ENCODE measurements at places on chromosomes 11 and 22. TPM values are rescaled to one million over a fixed set of nuclear protein-coding genes. Genes with fewer than 3 reads are reported as not detected.

- DNase-seq: no peak
These were observed 11.3 kb downstream of the VPS37C start for GRCh38 chr11:61149624-61150615.

DNA sequence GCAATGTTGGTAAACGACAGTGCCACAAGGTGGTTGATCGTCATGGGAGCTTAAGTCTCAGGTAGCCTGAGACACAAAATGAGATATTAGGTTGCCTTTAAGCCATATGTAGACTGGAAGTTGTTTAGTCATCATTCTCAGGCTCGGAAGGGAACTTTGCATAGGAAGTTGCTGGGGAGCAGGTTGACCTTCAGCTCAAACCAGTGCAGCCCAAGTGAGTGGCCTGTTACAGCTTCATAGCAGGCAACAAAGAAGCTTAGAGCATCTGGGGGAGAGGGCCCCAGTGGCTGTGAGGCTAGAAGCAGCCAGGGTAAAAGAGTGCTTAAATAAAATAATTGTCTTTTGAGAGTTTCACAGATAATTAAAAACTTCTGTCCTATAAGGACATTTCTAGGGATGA lies 404.0 kb downstream of the GUCY1A2 start:
- no peak for DNase-seq

Gene PARVA
- 61.4 TPM for total RNA-seq

Gene EFEMP2
- 139 TPM for total RNA-seq

DNA sequence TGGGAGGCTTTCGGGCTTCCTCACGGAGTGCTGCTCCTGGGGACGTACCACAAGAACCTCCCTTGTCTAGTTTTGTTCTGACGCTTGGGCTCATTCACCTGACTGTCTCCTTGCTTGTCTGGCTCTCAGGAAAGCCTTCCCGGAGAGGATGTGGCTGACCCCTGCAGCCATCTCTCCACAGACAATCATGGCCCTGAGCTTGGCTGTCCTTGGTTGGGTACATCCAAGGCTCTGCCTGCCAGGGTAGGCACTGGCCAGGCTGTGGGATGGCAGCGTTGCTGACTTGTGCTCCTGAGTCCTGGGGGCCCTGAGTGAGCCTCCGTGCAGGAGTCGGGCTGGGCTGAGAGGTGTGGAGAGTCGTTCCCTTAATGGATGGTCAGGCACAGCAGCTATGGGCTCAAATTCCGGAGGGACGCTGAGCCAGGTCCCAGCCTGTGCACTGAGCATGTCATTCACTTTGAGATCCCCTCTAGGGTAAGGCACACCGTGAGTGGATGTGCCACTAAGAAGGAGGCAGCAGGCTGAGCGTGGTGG lies 32.8 kb downstream of the BCR start:
- DNase-seq: no peak

Gene SUSD2
- 7.2 TPM for total RNA-seq

Gene MAPK8IP1
- total RNA-seq: 7.4 TPM

GRCh38 chr11:47387944-47388696 lies 9.8 kb upstream of the SPI1 start:
- no peak for DNase-seq

GRCh38 chr11:84319863-84320262 lies 1033.7 kb upstream of the CCDC90B start:
- DNase-seq: no peak

GRCh38 chr22:38984224-38984623 lies 2.1 kb downstream of the APOBEC3B start:
- no peak for DNase-seq

Gene GP1BB
- not detected for total RNA-seq

Data from right cardiac atrium (tissue), 5 donors.